ENCODE measurements at places on chromosomes 12 and 14. TPM values are rescaled to one million over a fixed set of nuclear protein-coding genes. Genes with fewer than 3 reads are reported as not detected.

SLC25A47 gene
- total RNA-seq = under 0.01 TPM

ITGA5 gene
- total RNA-seq = 290 TPM

ST8SIA1 gene
- total RNA-seq = 0.28 TPM

MANSC4 gene
- not detected for total RNA-seq

CCDC175 gene
- total RNA-seq = not detected

OGFOD2 gene
- total RNA-seq = 9.0 TPM

TCL1B gene
- total RNA-seq = not detected

MYH6 gene
- total RNA-seq = not detected

NEUROD4 gene
- total RNA-seq = not detected
